ENCODE measurements at places on chromosomes 1 and 21.

GRCh38 chr1:23247276-23247675, 30.0 kb upstream of the HTR1D start:
- DNase-seq = no peak

DNA sequence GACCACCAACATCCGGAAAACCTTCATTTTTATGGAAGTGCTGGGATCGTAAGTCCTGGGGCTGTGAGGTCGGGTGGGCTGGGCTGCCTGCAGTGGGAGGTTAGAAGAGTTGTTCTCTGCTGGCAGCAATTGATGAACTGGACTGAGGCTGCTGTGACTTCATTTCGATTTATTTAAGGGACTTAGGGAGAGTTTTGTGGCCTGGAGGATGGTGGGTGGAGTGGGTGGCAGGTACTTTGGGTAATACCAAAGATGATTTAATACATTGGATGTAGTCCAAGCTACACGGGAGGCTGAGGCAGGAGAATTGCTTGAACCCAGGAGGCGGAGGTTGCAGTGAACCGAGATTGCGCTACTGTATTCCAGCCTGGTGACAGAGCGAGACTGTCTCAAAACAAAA, 11.5 kb downstream of the CAMK1G start:
- no peak for DNase-seq

- peak; percentile 89 for DNase-seq
These were observed 1.9 kb downstream of the FTCD start for GRCh38 chr21:46153247-46154154.

DNA sequence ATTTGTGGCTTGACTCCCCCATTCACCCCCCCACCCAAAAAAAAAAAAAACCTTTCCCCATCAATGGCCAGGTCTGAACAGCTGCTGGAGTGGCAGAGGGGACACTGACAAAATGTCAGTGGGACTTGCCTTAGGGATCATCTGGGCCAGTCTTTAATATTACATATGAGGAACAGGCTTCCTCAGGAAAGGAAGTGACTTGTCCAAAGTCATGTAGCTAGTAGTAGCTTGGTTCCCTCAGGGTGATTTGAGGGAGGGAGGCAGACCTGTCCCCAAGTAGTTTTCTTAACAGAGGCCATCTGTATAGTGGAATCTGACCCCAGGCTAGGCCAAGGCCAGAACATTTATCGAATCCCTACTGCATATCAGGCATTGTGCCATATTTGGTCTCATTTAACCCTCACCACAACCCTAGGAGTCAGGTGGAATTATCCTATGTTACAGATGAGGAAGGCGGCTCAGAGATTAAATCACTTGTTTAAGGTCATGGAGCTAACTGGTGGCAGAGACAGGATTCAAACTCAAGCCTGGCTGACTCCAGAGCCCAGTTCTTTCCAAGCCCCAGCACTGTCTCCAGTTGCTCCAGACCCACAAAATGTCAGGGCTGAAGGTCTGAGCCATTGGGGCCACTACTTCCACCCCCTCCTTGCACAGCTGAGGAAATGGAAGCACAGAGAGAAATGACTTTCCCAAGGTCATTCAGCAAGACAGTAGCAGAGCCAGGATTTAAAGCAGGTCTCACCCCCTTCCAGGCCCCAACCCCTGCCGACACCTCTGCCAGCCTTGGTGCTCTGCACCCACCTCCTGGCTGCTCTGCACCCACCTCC, 10.4 kb downstream of the ZBTB7B start:
- DNase-seq = no peak

DNA sequence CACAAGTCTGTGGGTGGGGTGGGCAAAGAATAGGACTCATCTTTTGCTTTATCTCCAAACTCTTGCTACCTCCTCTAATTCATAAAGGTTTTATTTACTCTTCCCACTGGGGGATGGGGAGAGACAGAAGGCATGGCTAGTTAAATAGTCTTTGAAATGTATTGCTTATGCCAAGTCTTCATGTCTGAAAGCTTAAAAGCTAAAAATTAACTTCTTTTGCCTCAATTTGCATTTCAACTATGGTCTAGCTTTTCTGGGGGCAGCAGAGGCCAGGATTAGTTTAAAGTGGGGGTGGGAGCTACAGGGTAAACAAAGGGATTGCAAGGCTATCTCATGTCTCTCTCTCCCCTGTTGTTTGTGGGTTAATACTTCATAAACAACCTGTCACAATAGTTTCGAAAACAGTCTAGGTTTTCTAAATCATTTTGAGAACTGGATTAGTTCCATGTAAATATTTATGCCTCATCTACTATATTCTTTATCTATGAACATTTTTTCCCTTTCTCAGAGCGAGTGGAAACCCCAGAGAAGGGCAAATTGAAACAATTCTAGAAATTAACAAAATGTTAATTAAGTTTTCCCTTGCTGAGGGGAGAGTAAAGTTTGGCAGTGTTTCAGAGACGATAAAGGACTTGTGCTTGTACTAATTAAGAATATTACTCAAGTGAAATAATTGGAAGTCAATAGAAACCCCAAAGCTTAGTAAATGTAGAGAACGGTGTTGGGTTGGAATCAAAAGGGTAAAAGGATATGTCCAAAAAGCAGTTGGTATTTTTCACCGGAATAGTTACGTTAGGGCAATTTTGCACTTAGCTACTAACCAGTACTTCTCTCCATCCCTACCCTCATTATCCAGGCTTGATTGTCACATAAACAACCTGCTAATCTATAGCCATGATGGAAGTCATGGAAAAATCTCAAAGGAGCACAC, 182.2 kb downstream of the GIPC2 start:
- no peak for DNase-seq

DNA sequence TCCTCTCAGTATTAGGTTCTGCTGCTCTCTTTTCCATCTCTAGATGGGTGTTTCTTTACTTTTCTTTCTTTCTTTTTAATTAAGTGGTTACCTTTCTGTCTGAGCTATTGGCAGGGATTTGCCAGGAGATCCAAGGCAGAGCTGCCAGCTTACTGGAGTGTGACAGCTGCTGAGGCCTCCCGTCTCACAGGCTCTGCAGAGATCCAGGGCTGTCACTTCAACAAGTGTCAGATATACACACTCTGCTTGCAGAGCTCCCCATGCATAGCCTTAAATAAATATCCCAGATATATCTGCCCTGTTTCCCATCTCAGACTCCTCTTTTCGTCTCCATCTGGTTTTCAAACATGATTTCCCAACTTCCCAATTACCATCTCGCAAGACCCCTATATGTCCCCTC, 124.3 kb downstream of the NOS1AP start:
- no peak for DNase-seq

DNA sequence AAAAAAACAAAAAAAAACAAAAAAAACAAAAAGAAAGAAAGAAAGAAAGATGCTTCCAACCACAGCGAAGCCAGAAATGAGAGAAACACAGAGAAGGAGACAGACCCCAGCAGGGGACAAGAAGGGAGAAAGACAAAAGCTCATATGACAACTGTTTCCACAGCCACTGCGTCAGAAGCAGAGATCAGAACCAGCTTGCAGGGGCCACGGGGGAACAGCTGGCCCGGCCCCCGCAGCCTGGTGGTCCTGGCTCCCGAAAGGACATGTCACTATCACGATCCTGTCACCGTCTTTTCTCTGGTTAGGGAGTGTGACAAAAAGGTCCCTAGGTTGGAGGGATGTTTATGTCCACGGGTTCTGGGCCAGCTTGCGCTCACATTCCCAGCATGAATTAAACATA, 60.7 kb downstream of the ACOT7 start:
- no peak for DNase-seq

- no peak for DNase-seq
These were observed 722 bp upstream of the SLC19A2 start for GRCh38 chr1:169486281-169487051.

- no peak for DNase-seq
These were observed 6.0 kb upstream of the LIN28A start for GRCh38 chr1:26404641-26405040.

DNA sequence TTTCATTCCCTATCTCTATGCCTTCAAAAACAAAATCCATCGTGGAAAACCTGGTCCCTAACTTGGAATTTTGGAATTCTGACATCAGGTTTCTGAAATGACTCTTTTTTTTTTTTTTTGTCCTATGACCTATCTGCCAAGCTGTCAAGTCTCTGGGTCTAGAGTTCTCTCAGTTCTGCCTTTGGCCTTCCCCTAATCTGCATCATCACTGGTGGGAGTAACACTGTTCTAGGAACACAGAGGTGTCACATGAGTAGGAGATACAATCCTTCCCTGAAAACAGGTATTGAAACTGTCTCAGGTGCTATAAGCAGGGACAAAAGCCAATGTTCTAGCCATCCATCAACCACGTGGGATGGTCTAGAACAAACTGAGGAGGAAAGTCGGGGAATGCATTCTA, 142.0 kb upstream of the ATP1B1 start:
- no peak for DNase-seq

GRCh38 chr1:43880604-43881003, 53.0 kb upstream of the ARTN start:
- no peak for DNase-seq
